ENCODE measurements at places on chromosomes 6 and 20.

DNA sequence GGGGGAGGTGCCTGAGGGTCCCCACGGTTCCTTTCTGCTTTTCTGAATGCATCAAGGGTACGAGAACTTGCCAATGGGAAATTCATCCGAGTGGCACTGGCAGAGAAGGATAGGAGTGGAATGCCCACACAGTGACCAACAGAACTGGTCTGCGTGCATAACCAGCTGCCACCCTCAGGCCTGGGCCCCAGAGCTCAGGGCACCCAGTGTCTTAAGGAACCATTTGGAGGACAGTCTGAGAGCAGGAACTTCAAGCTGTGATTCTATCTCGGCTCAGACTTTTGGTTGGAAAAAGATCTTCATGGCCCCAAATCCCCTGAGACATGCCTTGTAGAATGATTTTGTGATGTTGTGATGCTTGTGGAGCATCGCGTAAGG is 226.4 kb downstream of the SMOC2 start:
- no peak for DNase-seq

DNA sequence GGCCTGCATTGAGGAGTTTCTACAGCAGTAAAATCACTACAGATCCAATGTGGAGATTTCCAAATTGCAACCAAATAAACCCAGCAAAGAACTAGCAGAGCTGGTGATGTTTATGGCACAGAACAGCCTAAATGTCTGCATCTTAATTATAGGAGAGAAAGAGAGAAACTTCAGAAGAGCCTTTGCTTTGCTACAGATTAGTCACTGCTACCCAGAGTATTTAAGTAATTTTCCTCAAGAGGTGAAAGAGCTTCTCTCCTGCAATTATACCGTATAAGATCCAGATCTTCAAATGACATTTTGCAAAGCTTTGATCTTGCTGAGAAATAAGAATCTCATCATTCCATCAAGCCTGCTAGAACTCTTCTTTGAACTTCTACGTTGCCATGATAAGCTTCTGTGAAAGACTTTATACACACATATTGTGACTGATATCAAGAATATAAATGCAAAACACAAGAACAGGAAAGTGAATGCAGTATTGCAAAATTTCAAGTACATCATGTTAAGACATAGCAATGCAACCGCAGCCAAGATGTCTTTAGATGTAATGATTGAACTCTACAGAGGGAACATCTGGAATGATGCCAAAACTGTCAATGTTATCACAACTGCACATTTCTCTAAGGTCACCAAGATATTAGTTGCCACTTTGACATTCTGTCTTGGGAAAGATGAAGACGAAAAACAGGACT is 48.0 kb downstream of the MKKS start:
- DNase-seq: no peak

DNA sequence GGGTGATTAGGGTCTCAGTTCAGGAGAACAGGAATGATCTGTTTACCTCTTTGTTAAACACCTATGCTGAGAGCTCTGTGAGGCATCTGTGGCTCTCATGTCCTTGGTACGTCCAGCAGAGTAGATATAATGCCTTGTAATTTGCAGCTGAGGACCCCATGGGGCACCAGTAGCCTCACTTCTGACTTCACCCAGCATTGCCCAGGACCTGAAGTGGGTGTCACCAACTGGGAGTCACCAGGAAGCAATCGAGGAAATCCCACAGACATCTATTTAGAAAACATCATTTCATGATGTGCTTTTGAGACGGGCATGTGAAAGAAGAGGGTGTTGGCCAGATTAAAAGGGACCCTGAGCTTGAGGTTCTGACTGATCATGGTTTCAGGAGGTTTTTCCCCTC is 8.8 kb downstream of the EDN3 start:
- DNase-seq: no peak

DNA sequence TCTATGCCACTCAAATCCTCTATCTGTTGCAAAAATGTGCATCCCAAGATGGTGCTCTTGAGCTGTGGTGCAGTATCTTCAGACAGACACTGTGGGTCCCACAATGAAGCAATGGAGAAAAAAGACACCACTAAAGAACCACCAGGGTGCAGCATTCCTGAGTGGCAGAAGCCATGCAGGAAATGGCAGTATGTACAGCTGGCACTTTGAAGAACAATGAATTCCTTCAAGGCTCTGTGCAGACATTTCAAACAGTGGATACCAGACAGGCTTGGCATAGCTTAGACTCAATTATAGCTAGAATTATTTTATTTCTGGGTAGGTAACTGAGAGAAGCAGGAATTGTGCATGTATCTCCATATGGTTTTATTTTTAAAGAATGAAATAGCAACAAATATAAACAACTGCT is 24.0 kb upstream of the HDAC2 start:
- no peak for DNase-seq

- no peak for DNase-seq
Measured at GRCh38 chr6:163398115-163398514, 16.4 kb upstream of the QKI start.

GRCh38 chr6:104860221-104860620 is 502 bp upstream of the HACE1 start:
- DNase-seq: no peak

DNA sequence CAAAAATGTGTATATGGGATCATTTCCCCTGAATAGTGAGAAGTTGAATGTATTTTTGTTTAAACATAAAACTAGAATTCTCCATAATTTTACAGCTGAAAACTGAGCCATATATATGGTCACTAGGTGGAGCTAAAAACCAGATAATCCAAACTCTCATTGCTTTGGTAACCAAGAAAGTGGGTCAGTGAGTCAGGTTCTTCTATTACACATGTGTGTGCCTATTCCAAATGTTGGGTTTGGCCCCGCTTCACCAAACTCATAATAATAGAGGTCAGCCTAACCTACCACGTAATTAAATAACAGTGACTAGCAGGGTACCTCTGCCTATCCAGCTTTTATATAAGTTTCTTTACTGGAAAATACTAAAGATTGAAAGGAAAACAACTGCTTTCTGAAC is 19.3 kb upstream of the RNGTT start:
- DNase-seq: peak; percentile 26

GRCh38 chr6:7574500-7574899 is 15.5 kb upstream of the SNRNP48 start:
- no peak for DNase-seq

DNA sequence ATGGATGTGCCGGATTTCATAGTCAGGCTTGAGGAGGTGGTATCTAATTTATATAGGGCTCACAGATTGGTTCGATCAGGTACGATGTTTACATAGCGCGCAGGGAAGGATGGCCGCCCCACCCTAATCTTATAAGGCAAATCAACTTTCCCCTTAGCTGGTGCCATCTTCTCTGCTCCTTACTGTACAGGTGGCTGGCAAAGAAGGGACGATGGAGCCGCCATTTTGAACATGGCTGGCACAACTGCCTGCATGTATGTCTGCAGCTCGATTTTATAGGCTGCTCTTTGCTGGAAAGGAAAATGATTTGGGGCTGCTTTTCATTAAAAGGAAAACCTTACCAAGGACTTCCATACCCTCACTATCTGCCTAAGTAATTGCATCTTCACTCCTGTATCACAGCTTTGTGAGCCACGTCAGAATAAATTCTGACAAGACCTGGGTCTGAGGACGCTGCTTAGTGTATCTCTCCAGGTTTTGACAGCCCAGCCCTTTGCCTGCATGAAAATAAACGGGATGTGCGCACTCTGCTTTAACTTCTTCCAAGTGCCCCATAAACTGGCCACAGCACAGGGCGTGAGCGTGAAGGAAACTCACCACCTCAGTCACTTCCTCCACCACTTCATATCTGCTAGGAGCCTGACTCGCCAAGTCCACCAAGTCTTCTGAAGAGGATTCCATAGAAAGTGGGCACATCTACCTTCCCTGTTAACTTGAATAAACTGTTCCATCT is 109.4 kb upstream of the ARMC2 start:
- no peak for DNase-seq

DNA sequence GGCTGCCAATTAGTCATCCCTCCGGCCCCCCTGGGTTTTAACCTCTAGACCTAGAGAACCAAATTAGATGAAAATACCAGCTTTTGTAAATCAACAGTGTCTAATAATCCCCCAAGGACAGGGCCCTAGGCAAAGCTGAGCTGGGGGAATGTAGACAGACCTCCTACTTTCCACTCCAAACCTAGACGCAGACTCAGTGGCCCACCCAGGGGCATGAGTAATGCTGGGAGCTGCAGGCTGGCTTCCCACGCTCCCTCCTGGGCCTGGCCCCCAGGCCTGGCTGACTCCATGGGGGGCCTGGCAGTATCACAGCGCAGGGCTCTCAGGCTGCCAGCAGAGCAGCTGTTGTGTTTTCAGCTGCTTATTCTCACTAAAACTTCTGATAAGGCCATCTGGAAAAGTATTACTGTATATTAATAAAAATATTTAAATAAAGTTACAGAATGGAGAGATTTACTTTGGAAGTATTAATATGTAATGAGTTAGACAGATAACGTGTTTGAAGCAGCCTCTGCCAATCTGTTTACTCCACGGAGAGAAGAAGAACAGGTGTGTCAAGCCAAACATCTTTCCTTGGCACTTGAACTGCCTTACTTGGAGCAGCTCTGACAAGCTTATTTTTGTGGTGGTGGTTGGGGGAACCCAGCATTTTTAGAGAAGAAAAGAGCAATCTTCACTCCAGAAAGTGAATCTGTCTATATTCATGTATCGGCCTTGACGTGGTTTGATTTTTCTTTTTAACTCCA is 144.0 kb upstream of the AGPAT4 start:
- no peak for DNase-seq

DNA sequence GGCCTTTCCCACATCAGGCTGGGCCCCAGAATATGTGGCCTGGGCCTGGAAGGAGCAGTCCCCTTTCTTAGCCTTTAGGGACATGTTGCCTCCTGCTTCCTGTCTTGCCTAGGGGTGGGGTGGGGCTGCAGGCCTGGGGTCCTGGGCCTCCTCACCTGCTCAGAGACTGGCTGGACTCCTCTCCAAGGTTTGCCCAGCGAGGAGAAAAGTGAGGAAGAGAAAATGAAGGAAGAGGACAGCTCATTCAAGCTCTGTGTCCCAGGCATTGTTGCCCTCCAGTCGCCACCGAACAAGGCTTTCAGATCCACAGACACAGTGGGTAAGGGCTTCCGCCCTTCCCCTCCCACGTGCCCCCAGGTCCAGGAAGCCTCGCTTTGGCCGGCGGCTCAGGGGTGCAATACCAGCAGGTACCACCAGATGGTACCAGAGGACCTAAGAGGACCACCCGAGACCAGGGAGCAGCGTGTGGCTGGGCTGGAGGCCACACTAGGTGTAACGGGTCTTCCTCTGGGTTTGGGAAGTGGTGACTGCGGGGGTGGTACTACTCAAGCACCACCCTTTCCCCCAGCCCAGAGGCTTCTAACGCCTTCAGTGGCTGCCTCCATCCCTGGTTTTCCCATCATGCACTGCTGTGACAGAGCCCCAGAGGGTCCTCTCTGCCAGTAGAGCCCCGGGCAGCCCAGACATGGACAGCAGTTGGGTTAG is 5.5 kb upstream of the BAK1 start:
- DNase-seq: peak; percentile 92

GRCh38 chr6:105805501-105806023 is 280.6 kb upstream of the PRDM1 start:
- no peak for DNase-seq

DNA sequence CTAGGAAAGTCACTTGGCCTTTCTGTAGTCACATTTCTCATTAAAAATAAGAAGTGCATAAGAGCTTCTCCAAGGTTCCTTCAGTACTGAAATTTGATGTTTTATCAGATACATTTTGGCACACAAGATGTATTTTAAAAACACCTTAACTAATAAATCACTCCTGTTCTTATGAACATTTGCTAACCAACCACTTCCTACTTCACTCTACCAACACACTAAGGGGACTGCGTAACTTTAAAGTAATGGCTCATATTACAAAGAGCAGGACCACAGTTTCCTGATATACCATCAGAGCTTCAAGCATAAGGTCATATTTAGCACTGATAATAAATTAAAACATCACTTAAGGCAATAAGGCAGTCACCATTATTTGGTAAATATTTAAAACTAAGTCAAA is 104.4 kb downstream of the RALGAPA2 start:
- no peak for DNase-seq

Data from activated CD4-positive, alpha-beta T cell treated with anti-CD3 and anti-CD28 coated beads, Interleukin-2, amount 50 U/mL, for 48 hours (primary cell).